ENCODE measurements at places on chromosomes 1 and 21. TPM values are rescaled to one million over a fixed set of nuclear protein-coding genes. Genes with fewer than 3 reads are reported as not detected.

WNT3A gene
- not detected for total RNA-seq

EFNA4 gene
- total RNA-seq, result 2.5 TPM

TMEM53 gene
- total RNA-seq, result 11.6 TPM

DCST1 gene
- not detected for total RNA-seq

PRELP gene
- 0.36 TPM for total RNA-seq

MROH9 gene
- 1.1 TPM for total RNA-seq

HLX gene
- total RNA-seq, result 0.15 TPM

DNM3 gene
- total RNA-seq, result 6.5 TPM

SAMD11 gene
- under 0.01 TPM for total RNA-seq

C1orf87 gene
- total RNA-seq, result not detected

TMEM200B gene
- 7.7 TPM for total RNA-seq

NBL1 gene
- 48.7 TPM for total RNA-seq

C1orf56 gene
- total RNA-seq, result 3.1 TPM

NPHP4 gene
- 10.7 TPM for total RNA-seq

ZFP69 gene
- 4.1 TPM for total RNA-seq

EFHD2 gene
- 25.5 TPM for total RNA-seq

SNX27 gene
- total RNA-seq, result 44.0 TPM

ACOT11 gene
- 1.0 TPM for total RNA-seq

PGBD5 gene
- total RNA-seq, result 3.6 TPM

PRKCZ gene
- 4.4 TPM for total RNA-seq

LDLRAD1 gene
- not detected for total RNA-seq

MARCKSL1 gene
- total RNA-seq, result 173 TPM

FCRL2 gene
- not detected for total RNA-seq
